8988T (cell line): ENCODE measurements at places on chromosomes 4 and X.
A peak's percentile ranks its signal among the peaks of the same experiment; 100 is the strongest.

- no peak for DNase-seq
Measured at GRCh38 chr4:170979736-170980135, 833.5 kb upstream of the GALNTL6 start.

DNA sequence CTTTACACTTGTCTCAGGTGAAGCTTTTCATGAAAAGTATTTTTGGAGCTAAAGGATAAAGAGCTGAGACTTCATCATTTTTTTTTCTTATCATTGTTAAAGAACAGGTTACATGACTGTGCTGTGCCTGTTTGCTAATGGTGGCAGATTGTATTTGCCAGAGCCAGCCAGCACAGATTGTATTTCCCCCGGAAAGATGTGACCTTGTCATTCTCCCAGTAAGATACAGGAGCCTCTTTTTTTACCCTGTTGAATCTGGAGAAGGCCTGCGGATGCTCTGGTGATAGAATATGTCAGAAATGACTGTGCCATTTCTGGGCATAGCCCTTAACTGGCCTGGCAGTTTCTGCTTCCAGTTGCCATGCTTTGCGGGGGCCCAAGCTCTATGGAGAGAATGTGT lies 91.9 kb downstream of the GPRIN3 start:
- no peak for DNase-seq

DNA sequence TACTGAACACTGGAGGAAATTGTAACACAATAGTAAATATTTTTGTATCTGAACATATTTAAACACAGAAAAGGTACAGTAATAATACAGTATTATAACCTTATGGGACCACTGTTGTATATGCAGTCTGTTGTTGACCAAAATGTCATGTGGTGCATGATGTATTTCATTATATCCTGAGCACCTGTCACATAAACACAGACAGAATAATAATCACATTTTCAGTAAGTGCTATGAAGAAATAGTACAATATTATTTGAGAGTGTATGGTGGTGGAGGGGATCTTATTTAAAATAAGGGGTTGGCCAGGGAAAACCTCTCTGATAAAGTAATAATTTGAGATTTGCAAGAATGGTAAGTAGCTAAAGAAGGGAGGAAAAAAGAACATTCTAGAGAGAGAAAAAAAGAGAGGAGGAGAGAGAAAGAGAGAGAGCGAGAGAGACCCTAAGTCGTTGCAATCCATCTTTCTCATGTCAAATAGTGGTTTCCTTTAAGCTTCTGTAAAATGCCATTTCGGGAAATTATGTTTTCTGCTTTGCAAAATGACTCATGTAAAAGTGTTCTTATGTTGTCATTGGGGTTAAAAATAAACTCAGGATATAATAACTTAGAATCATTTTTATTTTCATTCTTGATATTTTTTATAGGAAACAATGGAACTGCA lies 19.3 kb upstream of the CLNK start:
- DNase-seq = no peak

GRCh38 chr4:75429208-75429607 lies 85.0 kb downstream of the RCHY1 start:
- DNase-seq = no peak

GRCh38 chr4:37400241-37400881 lies 155.8 kb downstream of the NWD2 start:
- DNase-seq = no peak

GRCh38 chr4:1234811-1235292 lies 14.1 kb downstream of the CTBP1 start:
- peak; percentile 27 for DNase-seq

- no peak for DNase-seq
Measured at GRCh38 chr4:102778720-102779119, 18.0 kb upstream of the MANBA start.

- DNase-seq = no peak
Measured at GRCh38 chr4:56828784-56829535, 7.5 kb upstream of the SPINK2 start.

GRCh38 chr4:8517946-8518345 lies 62.2 kb upstream of the GPR78 start:
- DNase-seq = no peak
